Stimulated activated CD4-positive, alpha-beta T cell treated with anti-CD3 and anti-CD28 coated beads, Interleukin-1b, Interleukin-23, amount 100 ng/mL, for 4 hours (primary cell): ENCODE measurements at places on chromosomes 12 and 14.

DNA sequence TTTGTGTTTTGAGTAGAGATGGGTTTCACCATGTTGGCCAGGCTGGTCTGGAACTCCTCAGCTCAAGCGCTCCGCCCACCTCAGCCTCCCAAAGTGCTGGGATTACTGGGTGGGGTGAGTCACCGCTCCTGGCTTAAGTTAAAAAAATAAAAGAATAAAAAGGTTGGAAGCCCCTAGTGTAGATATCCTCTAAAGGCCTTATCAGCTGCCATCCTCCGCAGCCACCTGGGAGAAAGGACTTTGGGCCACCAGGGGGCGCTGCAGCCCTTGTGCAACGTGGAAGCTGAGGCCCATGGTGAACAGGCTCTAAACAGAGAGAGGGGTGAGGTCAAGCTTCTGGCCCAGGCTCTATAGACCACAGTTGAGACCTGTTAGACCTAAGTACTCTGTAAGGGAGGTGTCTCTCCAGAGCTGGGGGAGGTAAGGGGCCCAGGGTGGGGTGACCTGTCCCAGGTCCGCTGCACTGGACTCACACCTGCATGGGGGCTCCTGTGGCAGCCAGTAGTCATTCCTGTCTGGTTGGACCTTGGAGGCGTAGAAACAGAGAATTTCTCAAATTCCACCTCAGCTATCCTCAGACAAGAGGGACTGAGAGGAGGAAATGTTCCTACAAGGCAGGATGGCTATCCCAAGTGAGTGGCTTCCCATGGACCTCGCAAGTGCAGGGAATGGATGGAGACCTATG, 14.0 kb upstream of the RACGAP1 start:
- DNase-seq = peak; percentile 82

DNA sequence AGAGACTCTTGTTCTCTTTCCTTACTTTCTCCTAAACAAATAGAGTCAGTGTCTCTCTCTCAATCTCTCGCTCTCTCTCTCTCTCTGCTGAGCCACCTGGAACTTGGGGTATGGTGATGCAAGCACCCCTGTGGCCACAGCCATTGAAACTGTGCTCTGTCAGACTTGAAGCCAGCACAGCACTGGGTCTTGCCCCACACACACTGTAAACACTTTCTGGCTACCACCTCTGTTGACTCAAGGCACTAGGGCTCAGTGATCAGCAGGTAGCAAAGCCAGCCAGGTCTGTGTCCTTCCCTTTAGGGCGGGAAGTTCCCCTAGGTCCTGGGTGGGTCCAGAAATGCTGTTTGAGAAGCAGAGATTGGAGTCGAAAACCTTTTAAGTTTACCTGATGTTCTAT, 125.9 kb upstream of the GARIN6 start:
- no peak for DNase-seq

DNA sequence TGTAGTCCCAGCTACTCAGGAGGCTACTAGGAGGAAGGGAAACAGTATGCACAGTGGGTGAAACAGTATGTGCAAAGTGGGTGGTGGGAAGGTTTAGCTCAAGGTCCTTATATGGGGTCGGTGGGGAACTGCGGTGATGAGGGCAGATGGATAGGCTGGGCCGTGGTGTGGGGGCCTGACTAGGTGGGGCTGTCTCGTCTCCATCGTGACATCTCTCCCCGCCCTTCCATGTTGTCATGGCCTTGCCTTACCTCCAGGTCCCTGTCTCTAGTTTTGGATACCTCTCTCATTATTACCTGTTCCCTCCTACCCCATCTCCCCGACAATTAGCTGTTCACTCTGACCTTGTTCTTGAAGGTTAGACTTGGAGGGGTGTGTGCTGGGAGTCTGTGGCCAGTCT, 4.4 kb upstream of the NR4A1 start:
- no peak for DNase-seq

DNA sequence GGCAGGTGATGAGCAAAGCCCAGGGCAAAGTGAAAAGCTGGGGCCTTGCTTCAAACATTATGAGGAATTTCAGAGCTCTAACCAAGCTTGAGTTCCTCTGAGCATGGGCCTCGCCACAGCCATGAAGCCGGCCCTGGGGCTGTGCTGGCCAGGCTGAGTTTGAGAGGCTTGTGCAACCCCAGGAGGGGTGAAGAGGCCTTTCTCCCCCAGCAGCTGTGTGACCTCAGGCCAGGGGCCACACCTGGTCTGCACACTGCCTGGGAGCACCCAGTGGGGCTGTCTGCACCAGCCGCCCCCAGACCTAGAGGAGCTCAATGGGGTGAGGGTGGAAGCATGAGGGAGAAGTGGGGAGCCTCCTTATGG, 204.9 kb upstream of the C14orf180 start:
- no peak for DNase-seq
